ENCODE measurements at places on chromosomes 5 and 9.

DNA sequence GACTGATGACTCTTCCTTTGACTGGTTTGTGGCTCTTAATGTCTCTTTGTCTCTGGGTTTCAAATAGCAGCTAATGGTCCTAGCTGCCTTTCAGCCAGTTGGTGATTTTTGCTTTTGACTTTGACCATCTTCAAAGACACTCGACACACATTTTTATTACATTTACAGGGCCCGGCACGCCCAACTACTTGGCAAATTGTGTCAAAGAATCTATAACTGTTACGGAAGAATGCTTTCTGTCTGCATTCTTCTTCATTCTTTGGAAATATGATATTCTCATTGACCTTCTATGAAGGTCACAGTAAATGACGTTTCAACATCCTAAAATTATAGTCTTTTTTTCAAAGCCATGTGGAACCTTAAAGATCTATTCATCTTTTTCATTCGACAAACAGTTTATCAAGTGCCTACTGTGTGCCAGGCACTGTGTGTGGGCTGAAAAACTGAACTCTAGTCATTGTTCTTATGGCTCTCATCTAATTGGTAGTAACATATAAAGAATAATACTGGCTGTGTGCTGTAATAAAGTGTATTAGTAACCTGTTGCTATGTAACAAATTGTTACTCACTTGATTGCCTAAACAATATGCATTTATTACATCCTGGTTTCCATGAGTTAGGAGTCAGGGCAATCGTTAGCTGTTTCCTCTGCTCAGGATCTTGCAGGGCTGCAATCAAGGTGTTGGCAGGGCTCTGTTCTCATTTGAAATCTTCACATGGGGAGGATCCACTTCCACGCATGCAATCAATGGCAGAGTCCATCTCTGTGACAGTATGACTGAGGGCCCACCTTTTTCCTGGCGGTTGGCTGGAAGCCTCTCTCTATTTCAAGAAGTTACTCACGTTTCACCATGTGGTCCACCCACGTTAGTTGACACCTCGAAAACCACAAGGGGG is 7.0 kb upstream of the WHRN start:
- no peak for DNase-seq

DNA sequence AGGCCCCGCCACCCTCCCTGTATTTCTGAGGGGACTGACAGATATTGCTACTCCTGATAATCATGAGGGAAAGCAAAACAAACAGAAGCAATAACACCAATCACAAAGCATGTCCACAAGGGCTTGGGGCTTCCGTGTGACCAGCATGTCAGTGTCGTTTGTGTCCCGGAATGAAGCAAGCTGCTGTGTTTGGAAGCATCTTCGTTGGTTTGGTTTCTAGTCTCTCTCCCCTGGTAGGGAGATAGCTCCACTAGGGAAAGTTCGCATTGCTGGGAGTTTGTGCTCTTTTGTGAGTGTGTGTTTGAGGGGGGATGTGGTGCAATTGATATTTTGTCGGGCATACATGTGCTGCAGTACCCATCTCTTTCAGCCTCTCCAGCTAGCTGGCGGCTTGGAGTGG is 1.4 kb downstream of the GRIA1 start:
- no peak for DNase-seq

DNA sequence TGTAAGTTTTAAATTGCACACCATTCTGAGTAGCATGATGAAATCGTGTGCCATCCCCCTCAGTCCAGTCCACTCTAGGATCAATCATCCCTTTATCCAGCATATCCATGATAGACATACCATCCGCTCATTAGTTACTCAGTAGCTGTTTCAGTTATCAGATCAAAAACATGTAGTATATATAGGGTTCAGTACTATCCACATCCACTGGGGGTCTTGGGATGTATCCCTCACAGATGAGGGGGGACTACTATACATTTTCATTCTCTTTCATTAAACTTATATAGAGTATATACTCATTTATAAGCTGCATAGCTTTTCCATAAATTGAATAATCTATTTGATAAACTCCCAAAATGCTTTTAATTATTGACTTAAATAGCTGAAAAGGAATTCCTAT is 67.6 kb downstream of the MEIKIN start:
- no peak for DNase-seq

DNA sequence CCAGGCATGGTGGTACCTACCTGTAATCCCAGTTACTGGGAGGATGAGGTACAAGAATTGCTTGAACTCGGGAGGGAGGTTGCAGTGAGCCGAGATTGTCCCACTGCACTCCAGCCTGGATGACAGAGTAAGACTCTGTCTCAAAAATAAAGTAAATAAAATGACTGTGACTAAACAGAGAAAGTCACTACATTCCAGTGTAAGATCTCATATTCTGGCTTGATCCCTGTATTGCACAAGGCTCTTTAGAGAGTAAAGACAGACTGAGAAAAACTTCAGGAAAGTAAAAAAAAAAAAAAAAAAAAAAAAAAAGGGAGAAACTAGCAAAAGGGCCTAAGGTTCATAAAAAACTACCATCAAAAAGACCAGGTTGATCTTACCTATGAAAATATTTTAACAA is 106.6 kb upstream of the PJA2 start:
- no peak for DNase-seq

DNA sequence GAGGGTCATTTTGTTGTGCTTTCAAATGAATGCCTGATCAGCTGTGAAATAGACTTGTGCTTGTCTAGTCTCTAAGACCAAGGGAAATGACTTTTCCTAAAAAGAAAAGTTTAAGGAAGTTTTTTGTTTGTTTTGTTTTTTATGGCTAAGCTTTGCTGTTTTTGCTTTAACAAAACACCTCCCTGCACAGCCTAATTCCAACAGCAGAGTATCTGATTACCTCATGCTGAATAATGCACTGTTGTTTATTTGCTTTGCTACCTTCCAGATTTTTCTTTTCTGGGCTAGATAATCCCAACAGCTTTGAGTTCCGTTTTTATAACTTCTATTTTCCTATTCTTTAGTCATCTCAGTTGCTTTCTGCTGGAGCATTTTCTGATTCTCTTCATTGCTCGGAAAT is 95.8 kb downstream of the AOPEP start:
- DNase-seq = no peak

GRCh38 chr5:63170486-63170885 is 591.9 kb downstream of the LRRC70 start:
- DNase-seq = no peak

- DNase-seq = no peak
These were observed 132.7 kb downstream of the MPDZ start for GRCh38 chr9:13146840-13147239.
